Activated gamma-delta T cell treated with anti-CD3 and anti-CD28 coated beads, Interleukin-2, amount 50 U/mL, for 16 hours (primary cell): ENCODE measurements at places on chromosomes 4 and X.

GRCh38 chr4:95095348-95095974, 337.7 kb downstream of the BMPR1B start:
- DNase-seq: no peak

DNA sequence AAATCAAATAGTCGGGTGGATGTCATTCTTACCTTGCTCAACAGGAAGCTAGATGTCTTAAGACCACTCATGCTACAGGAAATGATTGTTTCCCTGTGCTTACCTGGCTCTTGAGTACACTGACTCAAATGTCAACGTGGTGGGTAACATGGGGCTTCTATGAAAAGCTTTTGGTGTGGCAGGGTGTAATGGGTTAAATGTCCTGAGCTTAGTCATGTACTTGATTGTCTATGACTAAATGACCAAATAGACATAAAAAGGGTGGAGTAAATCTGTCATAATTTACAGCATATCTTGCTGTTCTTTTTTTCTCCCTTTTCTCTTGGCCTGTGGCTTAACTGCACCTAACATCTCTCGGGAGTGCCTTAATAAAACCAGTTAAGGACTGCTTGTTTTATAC, 44.9 kb downstream of the CCNG2 start:
- no peak for DNase-seq

DNA sequence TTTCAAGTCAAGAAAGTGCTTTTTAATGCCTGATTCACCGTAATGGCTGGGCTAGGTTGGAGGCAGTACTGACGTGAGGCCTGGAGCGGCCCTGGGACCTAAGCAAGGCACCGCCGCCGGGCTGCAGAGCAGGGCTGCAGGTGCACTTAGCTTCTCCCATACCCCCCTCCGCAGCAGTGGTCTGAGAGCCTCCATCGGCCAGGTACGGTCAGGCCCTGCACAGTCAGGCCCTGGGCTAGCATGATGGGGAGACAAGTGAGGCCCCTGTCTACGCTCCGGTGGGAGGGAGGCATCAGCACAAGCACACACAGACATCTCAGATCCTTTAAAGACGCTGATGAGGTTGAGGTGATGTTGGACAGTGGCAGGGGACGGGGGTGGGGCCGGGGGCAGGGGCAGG, 4.7 kb downstream of the MAEA start:
- DNase-seq: no peak

GRCh38 chr4:38371391-38371851, 292.6 kb upstream of the KLF3 start:
- no peak for DNase-seq

DNA sequence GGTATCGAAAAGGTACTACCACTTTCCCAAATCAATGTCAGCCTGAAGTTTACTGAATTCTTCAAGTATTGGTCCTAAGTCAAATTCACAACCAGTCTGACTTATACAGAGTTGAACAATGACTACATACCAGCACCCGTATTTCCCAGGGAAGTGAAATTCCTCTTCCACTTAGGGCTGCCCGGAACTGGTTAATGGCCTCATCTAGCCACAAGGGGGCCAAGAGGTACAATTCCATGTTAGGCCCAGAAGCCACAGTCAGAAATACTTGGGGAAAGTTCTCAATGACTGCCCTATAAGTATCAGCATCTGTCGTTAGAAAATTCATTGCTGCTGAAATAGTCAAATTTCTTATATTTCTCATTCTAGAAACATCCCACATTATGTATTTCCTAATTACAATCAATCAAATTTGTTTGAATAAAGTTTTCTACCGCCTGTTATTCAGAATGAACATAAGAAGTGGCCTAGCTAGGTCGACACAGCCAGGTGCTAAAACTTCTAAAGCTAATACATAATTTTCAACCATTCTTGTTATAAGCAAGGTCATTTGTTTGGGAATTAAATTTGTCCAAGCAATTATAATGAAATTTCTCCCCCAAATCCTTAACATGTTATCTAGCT, 5.6 kb upstream of the PCDH7 start:
- DNase-seq: no peak

- DNase-seq: peak; percentile 67
These were observed 5.6 kb upstream of the KANTR start for GRCh38 chrX:53088136-53088974.

- DNase-seq: no peak
These were observed 329 bp downstream of the TBC1D14 start for GRCh38 chr4:6909970-6910339.

DNA sequence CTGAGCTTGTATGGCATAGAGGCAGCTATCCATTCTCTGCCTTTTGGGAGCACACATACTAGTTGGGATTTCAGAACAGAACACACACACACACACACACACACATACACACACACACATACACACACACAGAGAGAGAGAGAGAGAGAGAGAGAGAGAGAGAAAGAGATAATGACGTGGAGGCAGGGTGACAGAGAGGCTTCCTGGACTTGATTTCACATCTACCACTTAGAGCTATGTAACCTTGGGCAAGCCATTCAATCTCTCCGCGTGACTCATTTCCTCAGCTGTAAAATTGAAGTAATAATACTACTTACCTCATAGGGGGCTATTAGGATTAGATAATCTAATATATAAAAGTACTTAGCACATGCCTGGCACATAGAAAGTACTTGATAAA, 12.3 kb upstream of the GRIA3 start:
- DNase-seq: no peak

GRCh38 chr4:8263397-8263796, 6.2 kb upstream of the HTRA3 start:
- DNase-seq: no peak

DNA sequence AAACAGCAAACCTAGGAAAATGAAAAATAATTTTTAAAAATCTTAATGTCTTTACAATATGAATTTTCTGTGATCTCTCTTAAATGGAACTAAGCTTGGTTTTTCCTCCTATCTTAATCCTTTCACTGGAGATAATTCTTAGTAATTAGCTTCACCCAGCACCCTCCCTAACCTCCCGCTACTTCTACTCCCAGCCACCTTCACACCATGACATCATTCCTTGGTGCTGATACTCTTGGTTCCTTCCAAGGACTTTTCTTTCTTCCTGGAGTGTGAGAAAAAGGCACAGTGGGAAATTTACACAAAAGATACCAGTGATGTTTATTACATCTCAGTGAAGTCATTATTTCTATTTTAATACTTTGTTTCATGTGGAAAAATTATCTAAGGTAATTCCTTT, 163.6 kb upstream of the PLAC1 start:
- DNase-seq: no peak

GRCh38 chr4:6992728-6993677, 50.2 kb upstream of the TADA2B start:
- no peak for DNase-seq

- no peak for DNase-seq
These were observed 49.3 kb upstream of the PHF8 start for GRCh38 chrX:54093571-54093970.

- no peak for DNase-seq
These were observed 90.6 kb downstream of the LRP2BP start for GRCh38 chr4:185304944-185305690.

GRCh38 chr4:178814908-178815307, 1372.7 kb upstream of the AGA start:
- no peak for DNase-seq

DNA sequence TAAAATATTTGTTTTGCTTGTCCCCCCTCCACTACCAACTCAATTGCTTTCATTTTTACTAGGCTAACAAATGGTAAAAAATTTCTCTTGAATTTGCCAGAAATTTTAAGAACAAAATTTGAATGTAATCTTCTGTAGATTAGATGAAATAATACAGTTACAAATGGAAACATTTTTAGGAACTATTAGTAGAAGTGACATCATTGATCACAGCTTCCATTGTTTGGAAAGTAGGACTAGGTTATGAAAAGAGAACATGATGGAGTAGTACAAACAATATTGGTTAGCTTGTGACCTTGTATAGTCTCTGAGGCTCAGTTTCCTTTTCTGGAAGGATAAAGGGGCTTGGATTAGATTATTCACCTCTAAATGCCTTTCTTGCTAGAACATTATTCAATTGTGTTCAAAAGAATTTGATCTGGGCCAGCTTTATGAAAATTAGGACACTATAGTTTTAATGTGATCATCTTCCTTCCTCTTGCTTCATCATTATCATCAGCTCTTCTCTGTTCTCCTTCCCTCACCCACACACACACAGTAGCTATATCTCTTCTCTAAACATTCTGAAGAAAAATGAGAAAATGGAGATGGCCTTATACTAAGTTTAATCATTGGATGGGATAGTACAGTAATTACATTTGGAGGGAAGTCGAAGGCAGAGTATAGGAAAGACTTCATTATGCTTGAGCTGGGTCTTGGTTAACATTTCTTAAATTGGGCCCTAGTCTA, 9.9 kb downstream of the MTMR1 start:
- DNase-seq: no peak

DNA sequence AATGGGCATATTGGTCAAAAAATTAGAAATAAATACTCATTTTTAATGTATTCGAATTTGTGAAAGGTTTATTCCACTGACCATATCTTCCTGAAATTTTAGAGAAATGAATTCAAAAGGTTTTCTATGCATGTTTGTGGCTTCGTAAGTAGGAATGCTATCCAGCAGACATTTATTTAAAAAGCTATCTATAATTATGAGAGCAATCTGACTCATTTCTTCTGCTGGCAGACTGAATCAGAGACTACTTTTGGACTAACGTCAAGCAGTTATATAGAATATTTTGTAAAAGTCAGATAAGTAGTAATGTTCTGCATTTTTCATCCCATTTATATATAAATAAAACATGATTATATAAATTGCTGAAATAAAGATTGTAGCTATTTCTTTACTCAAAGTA, 125.0 kb downstream of the SPCS3 start:
- no peak for DNase-seq

DNA sequence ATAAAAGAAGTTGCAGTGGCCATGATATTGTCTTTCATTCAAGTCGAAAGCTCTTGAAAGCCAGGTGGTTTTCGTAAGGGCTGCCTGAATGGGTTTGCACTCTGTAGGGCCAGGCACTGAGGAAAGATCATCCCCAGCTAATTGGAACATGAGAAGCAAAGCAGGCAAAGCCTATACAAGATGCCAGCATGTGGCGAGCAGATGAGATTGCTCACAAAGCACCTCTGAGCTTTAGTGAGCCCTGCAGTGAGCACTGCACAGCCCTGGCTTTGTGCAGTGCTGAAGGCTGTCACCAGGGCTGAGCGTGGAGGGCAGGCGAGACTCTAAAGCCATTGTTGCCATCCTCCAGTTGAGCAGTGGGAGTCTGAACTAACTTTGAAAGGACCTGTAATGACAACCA, 53.8 kb downstream of the HADH start:
- no peak for DNase-seq

- DNase-seq: no peak
These were observed 382.4 kb downstream of the TRAM1L1 start for GRCh38 chr4:116702949-116703348.

DNA sequence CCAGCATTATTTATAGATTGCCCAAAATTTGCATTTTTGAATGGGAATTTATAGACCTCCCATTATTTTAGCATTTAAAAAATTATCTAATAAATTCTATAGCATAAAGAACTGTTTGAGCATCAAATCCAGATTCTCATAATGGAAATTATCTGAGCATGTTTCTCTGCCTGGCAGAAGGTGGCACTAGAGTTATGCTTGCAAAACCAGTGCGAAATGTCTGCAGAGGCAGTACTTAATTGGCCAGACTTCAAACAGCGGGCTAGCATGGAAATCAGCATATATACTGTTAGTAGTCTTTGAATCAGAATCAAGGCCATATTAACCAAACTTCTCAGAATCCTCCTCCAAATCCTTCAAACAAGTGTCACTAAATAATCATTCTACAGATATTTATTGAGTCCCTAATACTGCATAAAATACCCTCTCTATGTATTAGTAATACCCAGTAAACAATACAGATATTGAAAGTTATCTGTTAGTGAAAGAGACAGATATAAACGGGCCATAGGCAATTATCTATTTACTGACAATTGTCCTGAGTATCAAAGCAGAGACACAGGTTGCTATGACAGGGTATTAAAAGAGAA, 78.7 kb upstream of the DCLK2 start:
- DNase-seq: no peak

- DNase-seq: no peak
These were observed 4.1 kb upstream of the WFS1 start for GRCh38 chr4:6265546-6265945.

GRCh38 chr4:138460477-138461414, 218.6 kb upstream of the SLC7A11 start:
- no peak for DNase-seq

- DNase-seq: no peak
These were observed 67.0 kb upstream of the KLHL13 start for GRCh38 chrX:118183606-118184005.

DNA sequence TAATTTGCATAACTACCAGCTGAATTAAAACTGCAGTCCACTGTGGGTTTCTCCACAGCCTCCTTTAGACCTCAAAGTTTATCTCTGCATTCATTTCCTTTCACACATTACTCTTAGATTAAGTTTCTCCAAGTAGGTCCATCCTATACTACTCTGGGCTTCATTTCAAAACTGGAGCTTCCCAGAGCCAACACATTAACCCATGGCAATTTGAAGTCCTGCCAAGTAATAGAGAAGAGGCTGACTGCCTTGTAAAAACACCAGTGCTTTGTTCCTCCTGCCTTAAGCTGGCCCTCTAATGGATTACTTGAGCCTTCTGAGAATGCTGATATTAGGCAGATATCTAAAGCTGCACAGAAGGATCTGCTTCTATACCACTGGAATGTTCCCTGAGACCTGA, 997.2 kb upstream of the SLIT2 start:
- no peak for DNase-seq

DNA sequence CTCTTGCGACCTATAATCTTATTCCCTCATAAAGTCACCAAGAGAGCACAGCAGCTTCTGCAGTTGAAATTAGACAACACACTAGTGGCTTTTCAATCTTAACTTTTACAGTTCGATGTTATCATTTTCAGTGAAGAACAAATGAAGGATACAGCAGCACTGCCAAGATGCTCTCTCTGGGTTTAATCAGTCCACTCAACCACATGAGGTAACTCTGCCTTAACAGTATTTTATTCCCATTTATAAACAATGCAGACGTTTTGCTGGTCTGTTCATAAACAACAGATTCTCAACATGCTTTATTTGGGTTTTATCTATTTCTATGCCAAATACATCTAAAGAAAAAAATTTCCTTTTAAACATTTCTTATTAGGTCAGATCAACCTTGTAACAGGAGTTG, 646.0 kb upstream of the FAM241A start:
- no peak for DNase-seq

GRCh38 chrX:115297189-115297588, 7.7 kb downstream of the LUZP4 start:
- DNase-seq: no peak

GRCh38 chr4:38837849-38838248, 18.8 kb downstream of the TLR6 start:
- DNase-seq: no peak

DNA sequence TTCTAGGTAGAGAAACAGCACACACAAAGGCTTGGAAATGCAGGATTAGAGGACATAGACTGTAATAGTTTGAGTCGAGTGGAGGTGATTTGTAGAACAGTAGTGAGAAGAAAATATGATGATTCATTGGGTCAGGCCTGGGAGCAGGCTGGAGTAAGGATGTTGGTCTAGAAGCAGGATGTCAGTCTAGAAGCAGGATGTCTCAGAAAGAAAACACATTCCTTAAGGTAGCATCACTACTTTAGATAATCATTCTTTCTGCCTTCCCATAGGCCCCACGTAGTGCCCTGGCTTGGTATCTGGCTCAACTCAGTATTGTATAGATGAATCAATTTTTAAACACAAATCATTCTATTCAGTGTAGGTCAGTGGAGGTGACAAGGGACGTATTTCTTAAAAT, 11.2 kb upstream of the DACH2 start:
- no peak for DNase-seq
